Activated T-helper 1 cell treated with anti-CD3 and anti-CD28 coated beads, Interleukin-12 subunit alpha, Interleukin-12 subunit beta, Interleukin-2, Interleukin-4 antibody, amounts not matched to agents 30 ng/mL and 10 ng/mL and 1 ng/mL, durations not matched to agents 14 hours and 24 hours and 36 hours (primary cell): ENCODE measurements at places on chromosomes 13 and 19. TPM values are rescaled to one million over a fixed set of nuclear protein-coding genes. Genes with fewer than 3 reads are reported as not detected.

DNA sequence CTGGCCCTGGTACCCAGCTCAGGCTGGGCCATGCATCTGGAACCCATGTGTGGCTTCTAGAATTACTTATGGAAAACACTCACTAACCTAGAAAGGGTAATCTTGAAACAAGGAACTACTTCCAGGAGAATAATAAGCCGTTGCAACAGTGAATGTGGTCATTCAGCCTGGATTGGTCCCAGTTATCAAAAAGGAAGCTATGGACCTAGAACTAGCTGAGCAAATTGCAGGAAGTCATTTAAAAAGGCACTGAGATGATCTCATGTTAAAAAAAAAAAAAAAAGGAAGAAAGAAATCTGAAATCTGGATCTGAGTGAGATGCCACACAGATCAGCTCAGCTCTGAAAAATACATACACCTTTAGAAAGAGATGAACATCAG, 59.6 kb downstream of the DCT start:
- H3K4me1 ChIP-seq, result peaks cover 22% of the 10 kb centered on the region
- no peak overlapping the region for H3K4me3 ChIP-seq
- peaks cover 3% of the 10 kb centered on the region for H3K36me3 ChIP-seq
- H3K27ac ChIP-seq, result peak overlapping the region; percentile 72
- H3K27me3 ChIP-seq, result no peaks in the 10 kb centered on the region

- H3K4me1 ChIP-seq, result peaks cover 8% of the 10 kb centered on the region
- H3K27me3 ChIP-seq, result peaks cover 11% of the 10 kb centered on the region
- peak overlapping the region; percentile 75 for H3K27ac ChIP-seq
- DNase-seq, result peak; percentile 76
These were observed 51.3 kb downstream of the CELF5 start for GRCh38 chr19:3275583-3276340.

- peaks cover 24% of the 10 kb centered on the region for H3K36me3 ChIP-seq
- H3K4me3 ChIP-seq, result no peak overlapping the region
- no peaks in the 10 kb centered on the region for H3K27me3 ChIP-seq
- no peak overlapping the region for H3K27ac ChIP-seq
- H3K4me1 ChIP-seq, result peaks cover 19% of the 10 kb centered on the region
- no peak for DNase-seq
These were observed 100.7 kb downstream of the DGKH start for GRCh38 chr13:42149136-42149535.

DNA sequence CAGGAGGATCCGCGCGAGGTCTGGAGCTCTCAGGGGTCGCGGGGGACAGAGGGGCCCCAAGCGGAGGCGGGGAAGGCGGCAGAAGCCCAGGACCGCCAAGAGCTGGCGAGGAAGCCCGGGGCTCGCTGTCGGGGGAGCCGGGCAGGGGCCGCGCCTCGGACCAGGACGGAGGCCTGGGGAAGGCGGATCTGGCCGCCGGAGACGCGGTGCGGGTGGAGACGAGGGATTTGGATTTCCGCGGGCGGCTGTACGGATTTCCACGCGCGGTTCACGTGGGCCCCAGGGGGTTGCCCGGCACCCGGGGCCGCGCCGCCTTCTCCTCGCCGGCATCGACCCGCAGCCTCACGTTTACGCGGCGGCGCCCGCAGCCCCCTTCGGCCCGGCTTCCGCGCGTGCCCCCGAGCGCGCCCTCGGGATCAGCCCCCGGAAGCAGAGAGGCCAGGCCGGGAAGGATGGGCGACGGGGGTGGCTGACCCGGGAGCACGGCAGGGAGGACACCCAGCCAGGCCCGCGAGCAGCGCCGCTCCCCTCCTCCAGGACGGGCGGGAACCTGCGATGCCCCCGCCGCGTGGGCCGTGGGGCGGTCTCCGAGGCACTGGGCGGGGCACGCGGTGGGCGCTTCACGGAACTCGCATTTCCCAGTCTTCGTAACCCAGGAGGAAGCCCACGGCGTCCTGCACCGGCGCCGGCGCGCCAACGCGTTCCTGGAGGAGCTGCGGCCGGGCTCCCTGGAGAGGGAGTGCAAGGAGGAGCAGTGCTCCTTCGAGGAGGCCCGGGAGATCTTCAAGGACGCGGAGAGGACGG, 4.7 kb downstream of the F7 start:
- peaks cover 6% of the 10 kb centered on the region for H3K27me3 ChIP-seq
- H3K4me1 ChIP-seq, result no peaks in the 10 kb centered on the region
- no peak overlapping the region for H3K4me3 ChIP-seq
- no peak overlapping the region for H3K27ac ChIP-seq
- no peak for DNase-seq

- DNase-seq, result no peak
- no peak overlapping the region for H3K27ac ChIP-seq
- no peaks in the 10 kb centered on the region for H3K36me3 ChIP-seq
- H3K4me3 ChIP-seq, result no peak overlapping the region
- H3K4me1 ChIP-seq, result peaks cover 13% of the 10 kb centered on the region
These were observed 165.5 kb downstream of the FGF14 start for GRCh38 chr13:102236341-102236740.

- no peaks in the 10 kb centered on the region for H3K4me1 ChIP-seq
- H3K36me3 ChIP-seq, result no peaks in the 10 kb centered on the region
- no peak overlapping the region for H3K4me3 ChIP-seq
- DNase-seq, result no peak
These were observed 185.2 kb upstream of the IRS2 start for GRCh38 chr13:109971456-109972090.

DNA sequence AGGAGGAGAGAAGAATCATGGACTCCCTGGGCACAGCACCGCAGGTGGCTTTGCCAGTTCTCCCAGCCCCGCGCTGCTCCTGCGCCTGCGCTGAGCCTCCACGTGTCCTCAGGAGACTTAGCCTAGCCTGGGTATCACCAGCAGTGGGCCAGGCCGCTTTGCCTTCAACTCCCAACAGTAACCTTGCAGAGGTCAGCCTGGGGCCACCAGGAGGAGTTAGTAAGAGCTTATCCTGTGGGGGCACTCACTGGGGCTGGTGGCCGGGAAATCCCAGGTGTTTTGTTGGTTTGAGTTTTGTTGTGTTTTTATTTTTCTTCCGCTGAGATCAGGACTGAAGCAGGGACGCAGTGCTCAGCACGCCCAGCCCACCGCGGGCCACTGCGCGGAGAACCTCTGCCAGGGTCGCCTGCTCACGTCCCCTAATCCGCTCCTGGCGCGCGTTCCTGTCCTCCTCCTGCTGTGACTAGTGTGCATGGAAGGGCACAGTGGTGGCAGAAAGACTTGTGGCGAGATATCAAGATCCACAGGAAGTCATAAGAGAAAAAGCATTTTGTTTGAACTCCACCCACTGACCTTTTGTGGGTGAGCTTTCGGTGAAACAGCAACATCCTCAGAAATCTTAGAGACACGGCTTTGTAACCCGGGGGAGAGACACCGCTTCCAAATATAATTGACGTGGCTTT, 207.4 kb upstream of the RFC3 start:
- peak overlapping the region; percentile 95 for H3K27ac ChIP-seq
- H3K4me3 ChIP-seq, result peak overlapping the region; percentile 82
- no peaks in the 10 kb centered on the region for H3K27me3 ChIP-seq
- H3K4me1 ChIP-seq, result peaks cover 46% of the 10 kb centered on the region

DNA sequence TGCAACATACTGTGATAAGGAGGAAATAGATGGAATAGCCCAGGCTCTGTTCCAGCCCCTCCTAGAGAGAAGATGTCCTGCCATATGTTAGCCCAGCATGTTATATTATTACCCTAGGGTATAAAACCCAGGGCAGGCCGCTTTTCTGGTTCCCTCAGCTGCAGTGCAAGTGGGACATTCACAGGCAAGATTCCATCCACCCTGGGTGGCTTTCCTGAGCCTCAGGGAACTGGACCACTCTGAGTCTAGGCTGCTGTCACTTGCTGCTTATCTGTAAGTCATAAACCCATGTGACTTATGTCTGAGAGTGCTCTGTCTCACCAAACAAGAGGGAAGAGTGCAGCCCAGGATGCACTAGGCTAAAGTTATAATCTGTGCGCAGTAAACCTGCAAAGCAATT, 413.2 kb downstream of the MZT1 start:
- H3K4me3 ChIP-seq, result no peak overlapping the region
- H3K36me3 ChIP-seq, result no peaks in the 10 kb centered on the region
- no peak for DNase-seq
- no peaks in the 10 kb centered on the region for H3K4me1 ChIP-seq
- no peaks in the 10 kb centered on the region for H3K27me3 ChIP-seq

DNA sequence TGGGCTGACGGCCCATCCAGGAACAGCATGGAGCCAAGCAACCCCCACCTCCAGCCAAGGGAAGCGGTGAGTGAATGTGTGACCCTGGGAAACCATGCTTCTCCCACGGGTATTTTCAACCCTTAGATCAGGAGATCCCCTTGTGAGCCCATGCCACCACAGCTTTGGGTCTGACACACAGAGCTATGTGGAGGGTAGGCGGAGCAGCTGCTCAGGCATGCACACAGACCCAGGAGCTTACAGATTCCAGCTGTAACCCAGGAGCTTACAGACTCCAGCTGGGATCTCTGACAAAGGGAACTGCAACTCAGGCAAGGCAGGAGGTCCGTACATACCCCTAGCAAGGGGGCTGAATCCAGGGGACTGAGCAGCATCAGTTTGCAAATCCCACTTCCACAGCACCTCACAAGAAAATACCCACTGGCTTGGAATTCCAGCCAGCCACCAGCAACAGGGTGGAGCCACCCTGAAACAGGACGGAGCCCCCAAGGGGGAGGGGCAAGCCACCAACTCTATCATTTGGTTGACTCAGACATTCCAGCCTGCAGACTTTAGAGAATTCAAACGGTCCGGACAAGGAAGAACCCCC, 40.8 kb upstream of the RFXAP start:
- no peaks in the 10 kb centered on the region for H3K36me3 ChIP-seq
- DNase-seq, result no peak
- H3K27me3 ChIP-seq, result peaks cover 3% of the 10 kb centered on the region
- no peak overlapping the region for H3K4me3 ChIP-seq

GRCh38 chr19:19434483-19435045, 29.1 kb downstream of the GATAD2A start:
- no peak for DNase-seq
- peaks cover 10% of the 10 kb centered on the region for H3K36me3 ChIP-seq
- H3K4me1 ChIP-seq, result peaks cover 32% of the 10 kb centered on the region
- H3K27me3 ChIP-seq, result no peaks in the 10 kb centered on the region
- H3K27ac ChIP-seq, result no peak overlapping the region

DNA sequence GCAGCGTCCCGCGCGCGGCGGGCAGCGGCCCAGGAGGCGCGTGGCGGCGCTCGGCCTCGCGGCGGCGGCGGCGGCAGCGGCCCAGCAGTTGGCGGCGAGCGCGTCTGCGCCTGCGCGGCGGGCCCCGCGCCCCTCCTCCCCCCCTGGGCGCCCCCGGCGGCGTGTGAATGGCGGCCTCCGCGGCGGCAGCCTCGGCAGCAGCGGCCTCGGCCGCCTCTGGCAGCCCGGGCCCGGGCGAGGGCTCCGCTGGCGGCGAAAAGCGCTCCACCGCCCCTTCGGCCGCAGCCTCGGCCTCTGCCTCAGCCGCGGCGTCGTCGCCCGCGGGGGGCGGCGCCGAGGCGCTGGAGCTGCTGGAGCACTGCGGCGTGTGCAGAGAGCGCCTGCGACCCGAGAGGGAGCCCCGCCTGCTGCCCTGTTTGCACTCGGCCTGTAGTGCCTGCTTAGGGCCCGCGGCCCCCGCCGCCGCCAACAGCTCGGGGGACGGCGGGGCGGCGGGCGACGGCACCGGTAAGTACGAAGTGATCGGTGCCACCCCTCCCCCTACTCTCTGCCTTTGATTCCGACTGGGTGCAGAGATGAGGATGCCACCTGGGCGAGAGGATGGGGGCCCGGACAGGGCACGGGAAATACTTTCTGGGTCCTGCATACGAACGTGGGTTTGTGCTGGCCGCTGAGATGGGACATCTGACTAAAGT, 874 bp downstream of the TRIM28 start:
- peak overlapping the region; percentile 79 for H3K27ac ChIP-seq
- peaks cover 2% of the 10 kb centered on the region for H3K27me3 ChIP-seq
- no peak for DNase-seq
- H3K4me1 ChIP-seq, result peaks cover 23% of the 10 kb centered on the region
- peak overlapping the region; percentile 94 for H3K4me3 ChIP-seq

DNA sequence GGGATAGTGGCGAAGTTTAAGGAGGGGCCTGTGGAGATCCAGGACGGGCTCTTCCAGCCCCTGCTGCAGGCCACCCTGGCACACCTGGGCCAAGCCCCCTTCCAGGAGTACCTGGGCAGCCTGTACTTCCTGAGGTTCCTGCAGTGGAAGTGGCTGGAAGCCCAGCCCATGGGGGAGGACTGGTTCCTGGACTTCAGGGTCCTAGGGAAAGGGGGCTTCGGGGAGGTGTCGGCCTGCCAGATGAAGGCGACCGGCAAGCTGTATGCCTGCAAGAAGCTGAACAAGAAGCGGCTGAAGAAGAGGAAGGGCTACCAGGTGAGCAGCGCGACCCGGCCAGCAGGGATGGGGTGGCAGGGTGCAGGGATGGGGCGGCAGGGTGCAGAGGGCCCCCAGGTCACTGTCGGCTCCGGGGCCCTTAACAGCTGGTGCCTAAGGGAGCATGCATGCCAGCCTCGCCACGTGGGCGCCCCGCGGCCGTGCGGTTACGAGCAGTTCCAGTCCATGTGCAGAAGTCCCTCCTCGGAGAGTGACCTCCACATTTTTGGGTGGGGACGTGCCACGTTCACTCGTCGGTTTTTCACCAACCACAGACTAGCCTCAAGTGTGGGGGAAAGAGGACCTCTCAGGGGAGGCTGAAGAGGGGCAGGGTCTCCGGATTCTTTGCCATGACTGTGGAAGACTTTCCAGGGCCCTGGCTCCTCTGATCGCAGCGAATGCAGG, 912 bp downstream of the GRK1 start:
- no peaks in the 10 kb centered on the region for H3K36me3 ChIP-seq
- no peaks in the 10 kb centered on the region for H3K4me1 ChIP-seq
- H3K27ac ChIP-seq, result no peak overlapping the region

DNA sequence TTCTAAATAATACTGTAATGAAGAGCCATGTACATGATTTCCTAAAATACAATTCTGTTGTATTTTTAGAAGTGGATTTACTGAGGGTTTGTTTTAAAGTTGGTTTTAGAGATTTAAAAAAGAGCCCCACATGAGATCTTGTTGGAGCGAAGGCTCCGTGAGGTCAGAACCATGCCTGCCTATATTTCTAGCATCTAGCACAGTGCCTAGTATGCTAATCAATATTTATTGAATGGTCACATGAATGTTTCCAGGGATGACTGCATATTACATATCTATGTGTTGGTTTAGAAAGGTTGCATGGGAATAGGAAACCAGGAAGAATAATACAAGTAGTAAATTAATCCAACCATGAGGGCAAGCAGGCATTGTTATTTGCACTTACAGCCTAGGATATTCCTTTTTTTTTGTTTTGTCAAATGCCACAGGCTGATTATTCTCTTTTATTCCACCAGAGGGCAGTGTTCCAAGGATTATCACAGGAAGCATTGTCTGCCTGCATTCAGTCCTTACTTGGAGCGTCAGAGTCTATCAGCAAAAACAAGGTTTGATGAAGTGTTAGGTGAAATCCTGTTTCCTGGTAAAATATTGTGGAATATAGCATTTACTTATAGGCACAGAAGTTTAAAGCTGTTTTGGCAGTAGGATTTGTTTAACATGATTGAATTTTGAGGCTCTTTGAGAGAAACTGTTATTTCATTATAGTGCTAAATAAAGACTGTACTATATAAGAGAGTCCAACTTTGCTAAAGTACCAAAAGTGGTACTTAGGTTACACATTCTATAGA, 46.8 kb downstream of the COG3 start:
- H3K4me3 ChIP-seq, result no peak overlapping the region
- peaks cover 41% of the 10 kb centered on the region for H3K36me3 ChIP-seq
- H3K27ac ChIP-seq, result no peak overlapping the region
- no peaks in the 10 kb centered on the region for H3K27me3 ChIP-seq
- DNase-seq, result no peak

The CYP4F3 gene
- not detected in 2 replicates for total RNA-seq

The ZGLP1 gene
- total RNA-seq, result 3.5 and 4.2 TPM in 2 replicates

The SLC10A2 gene
- total RNA-seq, result not detected in 2 replicates

The ZSCAN4 gene
- not detected in 2 replicates for total RNA-seq

The IRGC gene
- total RNA-seq, result not detected in 2 replicates

The ZNF749 gene
- 21.5 and 22.0 TPM in 2 replicates for total RNA-seq

The ZNF154 gene
- total RNA-seq, result 4.6 and 4.7 TPM in 2 replicates

The MADCAM1 gene
- 0.18 and 0.27 TPM in 2 replicates for total RNA-seq

The SMIM24 gene
- not detected in 2 replicates for total RNA-seq
